ENCODE measurements at places on chromosomes 12 and 14. TPM values are rescaled to one million over a fixed set of nuclear protein-coding genes. Genes with fewer than 3 reads are reported as not detected.

Gene SERPINA1
- 1.2 TPM for total RNA-seq

- peaks cover 5% of the 10 kb centered on the region for H3K4me1 ChIP-seq
- H3K27ac ChIP-seq = no peak overlapping the region
- no peak overlapping the region for H3K4me3 ChIP-seq
- no peaks in the 10 kb centered on the region for H3K36me3 ChIP-seq
- H3K27me3 ChIP-seq = peaks cover 50% of the 10 kb centered on the region
Observed at GRCh38 chr12:132266370-132266769, 63.0 kb downstream of the GALNT9 start.

GRCh38 chr12:123421314-123421713, 15.2 kb downstream of the RILPL2 start:
- H3K27me3 ChIP-seq = no peaks in the 10 kb centered on the region
- H3K27ac ChIP-seq = no peak overlapping the region
- H3K4me3 ChIP-seq = no peak overlapping the region
- H3K4me1 ChIP-seq = no peaks in the 10 kb centered on the region
- H3K36me3 ChIP-seq = peaks cover 6% of the 10 kb centered on the region

GRCh38 chr14:32702562-32702961, 236.1 kb upstream of the NPAS3 start:
- H3K36me3 ChIP-seq = no peaks in the 10 kb centered on the region
- no peak overlapping the region for H3K4me3 ChIP-seq
- H3K27me3 ChIP-seq = no peaks in the 10 kb centered on the region

Measured in mesothelial cell of epicardium (in vitro differentiated cells).